ENCODE measurements at places on chromosomes 11 and 22.

GRCh38 chr11:108807262-108807661 is 142.4 kb downstream of the DDX10 start:
- no peak for DNase-seq

DNA sequence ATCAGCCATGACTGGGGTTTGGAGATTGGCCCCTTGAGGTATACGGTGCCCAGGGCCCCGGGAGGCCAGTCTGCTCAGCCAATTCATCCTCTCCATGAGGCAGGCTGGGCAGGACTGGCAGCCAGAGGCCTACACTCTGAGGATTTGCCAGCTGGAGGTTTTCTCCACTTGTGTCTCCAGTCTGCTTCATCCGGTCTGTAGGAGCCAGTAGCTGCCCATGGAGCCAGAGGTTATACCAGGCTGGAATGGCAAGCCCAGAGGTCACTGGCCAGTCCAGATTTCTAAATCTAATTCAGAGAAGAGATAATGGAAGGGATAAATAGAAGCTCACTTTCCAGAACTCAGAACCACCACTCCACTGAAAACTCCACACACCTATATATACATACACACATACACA is 10.0 kb downstream of the FHIP1B start:
- DNase-seq: no peak

GRCh38 chr11:27329867-27330632 is 33.0 kb downstream of the CCDC34 start:
- no peak for DNase-seq

DNA sequence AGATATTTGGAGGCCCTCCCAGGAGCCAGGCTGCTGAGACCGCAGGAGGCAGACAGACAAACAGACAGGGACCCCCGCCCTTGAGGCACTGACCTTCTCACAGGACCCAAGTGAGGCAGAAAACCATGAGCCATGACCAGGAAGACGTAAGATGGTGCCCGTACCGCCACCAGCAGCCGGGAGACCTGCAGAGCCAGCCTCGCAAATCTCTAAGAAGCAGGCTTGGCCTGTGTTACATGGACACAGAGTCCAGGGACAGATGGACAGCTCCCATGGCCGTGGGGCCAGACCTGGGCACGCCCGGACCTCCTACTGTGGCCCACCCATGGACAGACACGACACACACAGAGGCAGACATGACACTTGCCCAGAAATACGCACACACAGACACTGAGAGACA is 30.7 kb upstream of the TOLLIP start:
- no peak for DNase-seq

- DNase-seq: no peak
Observed at GRCh38 chr11:18352581-18352980, 30.2 kb downstream of the GTF2H1 start.

GRCh38 chr11:109165035-109165434 is 257.0 kb upstream of the C11orf87 start:
- DNase-seq: no peak

Data from activated CD4-positive, alpha-beta T cell treated with anti-CD3 and anti-CD28 coated beads for 36 hours (primary cell).